ENCODE measurements at places on chromosomes 16 and 17. TPM values are rescaled to one million over a fixed set of nuclear protein-coding genes. Genes with fewer than 3 reads are reported as not detected.

DNA sequence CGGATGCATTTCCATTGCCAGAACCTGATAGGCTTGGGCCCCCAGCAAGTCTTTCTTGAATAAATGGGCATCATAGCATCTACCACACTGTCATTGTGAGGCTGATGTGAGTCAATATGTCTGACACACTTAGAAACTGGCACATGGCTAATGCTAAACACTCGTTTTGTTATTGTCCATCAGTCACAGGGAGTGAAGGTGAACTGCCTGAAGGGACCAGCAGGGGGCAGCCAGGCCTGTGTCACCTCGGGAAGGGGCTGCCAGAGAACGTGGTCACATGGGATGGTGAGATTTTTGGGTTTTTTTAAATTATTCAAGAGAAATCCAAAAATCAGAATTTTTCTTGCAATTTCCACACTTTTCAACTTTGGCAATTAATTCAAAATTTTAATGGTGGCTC, 831 bp upstream of the RCVRN start:
- H3K36me3 ChIP-seq: no peaks in the 10 kb centered on the region
- DNase-seq: no peak
- no peaks in the 10 kb centered on the region for H3K4me1 ChIP-seq
- no peak overlapping the region for H3K27ac ChIP-seq
- H3K4me3 ChIP-seq: no peak overlapping the region

- H3K4me3 ChIP-seq: no peak overlapping the region
- no peaks in the 10 kb centered on the region for H3K36me3 ChIP-seq
- DNase-seq: no peak
- no peak overlapping the region for H3K27ac ChIP-seq
- no peaks in the 10 kb centered on the region for H3K4me1 ChIP-seq
These were observed 145.3 kb downstream of the FOXL1 start for GRCh38 chr16:86723689-86724088.

DNA sequence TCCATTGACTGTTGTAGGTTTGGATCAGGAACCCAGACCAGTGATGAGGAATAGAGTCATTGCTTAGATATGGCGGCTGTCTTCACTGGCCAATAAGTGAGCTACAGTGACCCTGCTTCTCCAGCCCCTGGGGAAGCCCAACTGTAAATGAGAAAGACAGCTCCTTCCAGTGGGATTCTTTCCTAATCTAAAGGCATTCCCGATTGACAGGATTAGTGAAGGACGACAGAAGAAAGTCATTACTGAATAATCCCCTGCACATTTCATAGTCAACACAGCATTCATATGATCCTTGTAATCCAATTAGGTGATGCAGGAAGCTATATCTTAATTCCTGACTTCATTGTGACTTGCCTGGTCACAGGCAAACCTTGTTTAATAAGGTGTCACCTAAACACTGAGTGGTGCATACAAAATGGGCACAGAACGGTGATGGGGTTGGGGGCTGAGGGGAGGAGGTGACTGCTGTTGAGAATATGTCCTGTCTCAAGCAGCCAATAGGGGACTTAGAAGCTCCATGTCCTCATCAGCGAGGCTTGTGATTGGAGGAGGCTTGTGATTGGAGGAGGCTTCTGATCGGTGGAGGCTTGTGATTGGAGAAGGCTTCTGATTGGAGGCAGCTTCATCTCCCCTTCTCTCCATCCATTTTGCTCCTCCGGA, 242.6 kb downstream of the XYLT1 start:
- no peak overlapping the region for H3K27ac ChIP-seq
- H3K4me1 ChIP-seq: no peaks in the 10 kb centered on the region
- no peaks in the 10 kb centered on the region for H3K27me3 ChIP-seq
- DNase-seq: no peak
- H3K4me3 ChIP-seq: no peak overlapping the region

DNA sequence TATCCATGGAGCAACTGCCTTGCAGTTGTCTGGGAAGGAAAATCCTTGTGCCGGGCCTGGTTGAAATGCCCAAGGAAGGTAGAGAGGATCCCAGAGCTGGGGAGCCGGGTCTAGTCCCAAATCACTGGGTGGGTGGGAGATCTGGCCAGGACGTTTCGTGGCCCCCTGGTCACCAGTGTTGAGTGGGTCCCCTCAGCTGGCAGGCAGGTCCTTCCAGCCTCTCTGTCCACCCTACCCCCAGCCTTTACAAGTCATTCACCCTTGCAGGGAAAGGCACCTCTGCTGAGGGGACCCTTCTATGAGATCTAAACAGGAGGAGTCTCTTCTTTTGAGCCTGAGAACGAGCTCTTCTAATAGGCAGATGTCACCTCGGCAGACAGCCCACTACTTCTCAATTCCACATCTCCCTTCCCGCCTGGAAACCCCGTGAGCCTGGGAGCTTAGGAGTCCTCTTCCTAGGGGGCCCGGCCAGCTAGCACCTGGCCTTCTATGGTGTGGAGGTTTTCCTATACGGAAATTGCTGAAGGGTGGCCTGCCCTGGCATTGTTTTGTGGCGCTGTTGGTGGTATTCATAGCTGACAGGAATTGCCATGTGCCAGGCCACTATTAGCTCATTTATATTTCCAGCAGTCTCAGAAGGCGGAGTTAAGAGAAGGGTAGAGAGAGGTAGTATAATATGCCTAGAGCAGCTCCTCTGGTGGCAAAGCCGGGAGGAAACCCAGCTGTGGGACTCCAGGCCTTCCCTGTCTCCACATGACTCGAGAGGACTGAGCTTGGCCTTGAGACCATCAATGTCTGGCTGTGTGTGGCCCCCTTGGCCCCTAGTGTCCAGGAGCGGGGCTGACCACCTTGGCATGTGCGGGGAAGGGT, 13.3 kb downstream of the MPRIP start:
- H3K27ac ChIP-seq: peak overlapping the region; percentile 40
- DNase-seq: no peak
- no peaks in the 10 kb centered on the region for H3K27me3 ChIP-seq
- H3K4me1 ChIP-seq: no peaks in the 10 kb centered on the region
- no peaks in the 10 kb centered on the region for H3K36me3 ChIP-seq

DNA sequence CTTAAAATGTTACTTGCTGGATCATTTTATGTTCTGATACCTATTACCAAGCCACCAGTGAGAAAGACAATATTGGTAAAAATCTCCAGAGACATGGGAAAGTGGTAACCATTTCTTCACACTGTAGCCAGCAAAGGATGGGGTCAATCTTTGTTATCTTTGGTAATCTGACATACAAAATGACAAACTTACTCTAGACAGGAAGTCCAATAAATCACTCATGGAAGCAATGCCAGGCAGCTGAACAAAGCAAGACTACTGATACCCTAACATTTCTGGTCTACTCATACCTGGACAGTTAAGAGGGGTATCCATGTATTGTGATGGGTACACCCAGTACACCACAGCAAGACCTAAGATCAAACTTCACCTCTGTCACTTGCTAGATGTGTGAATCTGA, 19.0 kb downstream of the GRB2 start:
- H3K36me3 ChIP-seq: no peaks in the 10 kb centered on the region
- peaks cover 8% of the 10 kb centered on the region for H3K4me1 ChIP-seq
- H3K27ac ChIP-seq: no peak overlapping the region
- DNase-seq: no peak

GRCh38 chr16:70664325-70665112, 18.2 kb downstream of the IL34 start:
- no peak for DNase-seq
- H3K27ac ChIP-seq: no peak overlapping the region
- H3K4me1 ChIP-seq: no peaks in the 10 kb centered on the region
- H3K27me3 ChIP-seq: no peaks in the 10 kb centered on the region
- no peak overlapping the region for H3K4me3 ChIP-seq

- peak overlapping the region; percentile 66 for H3K4me3 ChIP-seq
- peaks cover 8% of the 10 kb centered on the region for H3K4me1 ChIP-seq
- H3K27me3 ChIP-seq: no peaks in the 10 kb centered on the region
- no peak for DNase-seq
These were observed 159.4 kb upstream of the CHMP6 start for GRCh38 chr17:80832266-80832676.

- no peak overlapping the region for H3K4me3 ChIP-seq
- H3K27ac ChIP-seq: no peak overlapping the region
- no peaks in the 10 kb centered on the region for H3K36me3 ChIP-seq
- no peaks in the 10 kb centered on the region for H3K4me1 ChIP-seq
These were observed 189.8 kb upstream of the AXIN2 start for GRCh38 chr17:65751263-65751662.

DNA sequence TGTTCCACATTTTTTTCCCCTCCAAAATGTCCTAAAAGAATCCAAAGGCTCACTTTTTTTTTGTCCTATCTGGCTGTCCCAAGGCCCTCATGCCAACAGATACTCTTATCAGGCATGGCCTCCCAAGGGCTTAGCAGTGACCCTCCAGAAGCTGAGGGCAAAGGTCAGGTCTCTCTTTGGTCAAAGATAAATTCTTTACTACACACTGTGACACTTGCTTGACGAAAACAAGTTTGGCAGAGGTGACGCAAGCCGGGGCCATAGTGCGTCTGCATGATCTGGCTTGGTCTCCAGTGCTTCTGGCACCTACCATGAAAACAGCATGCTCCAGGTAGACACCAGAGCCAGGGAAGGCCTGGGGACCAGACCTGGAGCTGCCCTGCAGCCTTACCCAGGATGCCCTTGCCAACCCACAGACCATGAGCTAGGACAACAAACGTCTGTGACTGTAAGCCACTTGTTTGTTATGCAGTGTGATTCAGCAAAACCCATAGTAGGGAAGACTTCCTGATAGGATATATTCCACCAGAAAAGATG, 48.5 kb upstream of the IRF8 start:
- no peak overlapping the region for H3K27ac ChIP-seq
- no peaks in the 10 kb centered on the region for H3K27me3 ChIP-seq
- no peaks in the 10 kb centered on the region for H3K4me1 ChIP-seq
- H3K36me3 ChIP-seq: no peaks in the 10 kb centered on the region
- DNase-seq: no peak

GRCh38 chr16:80198311-80199299, 342.2 kb upstream of the DYNLRB2 start:
- no peaks in the 10 kb centered on the region for H3K36me3 ChIP-seq
- no peak overlapping the region for H3K27ac ChIP-seq
- H3K27me3 ChIP-seq: no peaks in the 10 kb centered on the region
- no peak overlapping the region for H3K4me3 ChIP-seq
- no peaks in the 10 kb centered on the region for H3K4me1 ChIP-seq

DNA sequence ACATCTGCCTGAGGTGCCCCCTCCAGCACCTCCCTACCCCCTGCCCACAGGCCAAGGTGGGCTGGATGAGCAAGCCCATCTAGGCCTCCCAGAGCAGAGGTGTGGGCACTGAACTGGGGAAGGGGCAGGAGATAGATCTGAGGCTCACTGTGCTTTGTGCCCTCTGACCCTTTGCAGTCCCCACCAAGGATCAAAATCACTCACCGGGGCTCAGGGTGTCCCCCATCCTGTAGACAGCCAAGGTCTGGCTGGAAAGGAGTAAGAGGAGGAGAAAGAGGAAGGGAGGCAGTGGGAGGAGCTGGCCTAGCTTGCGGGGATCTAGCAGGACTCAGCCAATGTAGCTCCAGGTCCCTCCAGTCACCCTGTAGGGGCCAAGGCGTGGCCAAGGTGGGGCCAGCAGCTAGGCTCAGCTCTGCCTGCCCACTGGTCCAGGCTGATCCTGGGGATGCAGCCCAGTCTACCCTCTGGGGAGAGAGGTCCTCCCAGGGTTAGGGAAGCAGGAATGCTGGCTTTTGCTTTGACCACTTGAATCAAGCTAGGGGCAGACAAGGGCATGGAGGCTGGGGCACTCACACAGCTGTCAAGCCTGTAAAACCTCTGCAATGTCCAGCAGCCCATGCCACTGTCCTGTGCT, 1.8 kb downstream of the SLC12A4 start:
- H3K36me3 ChIP-seq: peaks cover 15% of the 10 kb centered on the region
- peaks cover 7% of the 10 kb centered on the region for H3K4me1 ChIP-seq
- DNase-seq: no peak
- H3K27me3 ChIP-seq: no peaks in the 10 kb centered on the region

- peaks cover 4% of the 10 kb centered on the region for H3K4me1 ChIP-seq
- no peaks in the 10 kb centered on the region for H3K36me3 ChIP-seq
- no peak for DNase-seq
- no peak overlapping the region for H3K27ac ChIP-seq
These were observed 14.7 kb downstream of the GSPT1 start for GRCh38 chr16:11901091-11901490.

CD19 gene
- 2.6 TPM for total RNA-seq

ANKFN1 gene
- total RNA-seq: 0.19 TPM

CTRB1 gene
- total RNA-seq: not detected
